ENCODE measurements at places on chromosomes 5 and 9.

DNA sequence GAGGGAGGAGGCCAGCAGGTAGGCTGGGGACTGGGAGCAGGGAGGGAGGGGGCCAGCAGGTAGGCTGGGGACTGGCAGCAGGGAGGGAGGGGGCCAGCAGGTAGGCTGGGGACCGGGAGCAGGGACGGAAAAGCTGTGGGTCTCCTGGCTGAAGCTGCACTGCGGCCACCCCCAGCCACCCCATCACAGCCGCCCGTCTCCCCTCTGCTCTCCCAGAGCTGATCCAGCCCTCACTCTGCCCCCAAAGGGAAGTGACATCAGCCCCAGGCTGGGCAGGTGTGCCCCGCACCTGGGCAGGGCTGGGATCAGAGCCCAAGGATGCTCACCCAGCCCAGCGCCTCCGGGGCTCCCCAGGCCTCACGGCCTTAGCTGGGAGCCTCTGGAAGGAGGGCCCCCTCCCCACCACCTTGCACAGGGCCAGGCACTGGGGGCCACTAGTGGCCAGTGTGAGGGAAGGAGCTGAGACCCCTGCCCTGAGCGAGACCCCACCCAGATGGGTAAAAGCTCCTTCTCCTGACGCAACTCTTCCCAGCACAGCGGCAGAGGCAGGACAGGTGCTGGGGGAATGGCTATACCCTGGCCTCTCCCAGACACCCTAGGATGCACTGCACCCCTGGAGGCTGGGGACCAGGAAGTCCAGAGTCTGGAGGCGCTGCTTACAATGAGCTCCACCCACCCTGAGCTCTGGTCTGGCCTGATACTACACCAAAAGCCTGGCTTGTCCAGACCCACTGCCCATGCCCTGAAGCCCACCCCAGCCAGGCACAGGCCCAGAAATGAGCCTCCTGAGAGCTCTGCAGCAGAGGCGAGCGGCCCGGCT lies 11.6 kb downstream of the AGPAT2 start:
- DNase-seq = no peak

DNA sequence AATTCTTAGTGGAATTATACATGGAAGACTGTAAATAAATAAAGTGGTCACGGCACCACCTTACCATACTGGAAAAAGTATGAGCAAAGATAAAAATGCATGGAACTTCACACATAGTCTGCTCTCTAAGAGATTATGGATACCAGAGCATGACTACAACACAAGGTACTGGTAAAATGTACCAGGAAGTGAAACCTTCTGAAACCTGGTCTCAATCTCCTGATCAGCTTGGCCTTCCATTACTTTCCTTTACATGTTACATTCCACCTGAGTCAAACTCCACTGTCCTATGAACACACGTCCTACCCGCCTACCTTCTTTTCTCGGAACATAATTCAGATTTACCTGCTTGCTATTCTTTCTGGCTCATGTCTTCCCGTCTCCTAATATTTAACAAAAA lies 15.9 kb downstream of the PTAR1 start:
- DNase-seq = no peak

DNA sequence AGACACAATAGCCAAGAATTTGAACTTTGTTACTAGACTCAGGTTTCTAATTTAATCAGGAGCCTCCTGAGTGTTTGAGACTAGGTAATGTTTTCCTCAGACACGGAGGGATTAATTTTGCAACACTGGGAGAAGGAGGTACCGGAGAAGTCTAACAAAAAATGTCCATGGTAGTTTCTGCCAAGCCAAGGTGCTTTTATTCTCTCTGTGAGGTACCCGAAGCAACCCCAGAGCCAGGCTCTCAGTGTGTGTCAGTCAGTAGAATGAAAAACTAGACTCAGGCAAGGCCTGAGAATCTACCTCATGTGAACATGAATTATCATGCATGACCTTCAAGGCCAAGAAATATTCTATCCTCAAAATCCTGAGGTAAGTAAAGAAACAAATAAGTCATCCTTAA lies 980.8 kb upstream of the DMAC1 start:
- DNase-seq = no peak

GRCh38 chr5:11128021-11128420 lies 367.0 kb upstream of the DAP start:
- DNase-seq = no peak

DNA sequence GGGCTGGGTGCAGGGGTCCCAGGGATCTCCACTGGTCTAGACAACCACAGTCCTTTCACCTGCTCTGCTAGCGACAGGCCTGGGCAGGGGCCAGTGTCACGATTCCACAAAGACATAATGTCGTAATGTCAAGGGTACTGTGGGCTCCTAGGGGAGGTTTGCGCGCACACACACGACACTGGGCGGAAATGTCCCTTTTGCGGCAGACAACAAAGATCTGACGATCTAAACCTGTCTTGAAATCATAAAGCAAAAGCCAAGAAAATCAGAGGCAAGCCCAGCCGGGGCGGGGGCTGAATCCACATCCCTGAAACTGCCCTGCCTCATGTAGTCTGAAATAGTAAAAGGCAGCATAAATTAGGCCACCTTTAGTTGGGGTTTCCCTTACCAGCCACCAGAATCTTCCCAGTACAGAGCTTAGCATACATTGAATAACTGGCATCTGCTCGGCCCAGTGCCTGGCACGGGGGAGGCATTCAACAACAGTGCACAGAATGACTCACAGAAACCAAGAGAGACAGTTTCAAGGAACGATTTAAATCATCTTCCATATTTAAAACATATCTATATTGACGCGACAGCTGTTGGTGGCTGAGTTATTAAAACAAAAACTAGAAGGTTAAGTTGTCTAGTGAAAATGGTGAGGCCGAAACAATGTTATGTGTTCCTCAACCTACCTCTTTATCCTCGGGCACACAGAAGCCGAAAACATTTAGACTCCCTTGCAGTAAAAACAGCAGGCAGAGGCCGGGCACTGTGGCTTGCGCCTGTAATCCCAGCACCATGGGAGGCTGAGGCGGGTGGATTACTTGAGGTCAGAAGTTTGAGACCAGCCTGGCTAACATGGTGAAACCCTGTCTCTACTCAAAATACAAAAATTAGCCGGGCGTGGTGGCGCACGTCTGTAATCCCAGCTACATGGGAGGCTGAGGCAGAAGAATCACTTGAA lies 151.0 kb downstream of the MYO10 start:
- no peak for DNase-seq

DNA sequence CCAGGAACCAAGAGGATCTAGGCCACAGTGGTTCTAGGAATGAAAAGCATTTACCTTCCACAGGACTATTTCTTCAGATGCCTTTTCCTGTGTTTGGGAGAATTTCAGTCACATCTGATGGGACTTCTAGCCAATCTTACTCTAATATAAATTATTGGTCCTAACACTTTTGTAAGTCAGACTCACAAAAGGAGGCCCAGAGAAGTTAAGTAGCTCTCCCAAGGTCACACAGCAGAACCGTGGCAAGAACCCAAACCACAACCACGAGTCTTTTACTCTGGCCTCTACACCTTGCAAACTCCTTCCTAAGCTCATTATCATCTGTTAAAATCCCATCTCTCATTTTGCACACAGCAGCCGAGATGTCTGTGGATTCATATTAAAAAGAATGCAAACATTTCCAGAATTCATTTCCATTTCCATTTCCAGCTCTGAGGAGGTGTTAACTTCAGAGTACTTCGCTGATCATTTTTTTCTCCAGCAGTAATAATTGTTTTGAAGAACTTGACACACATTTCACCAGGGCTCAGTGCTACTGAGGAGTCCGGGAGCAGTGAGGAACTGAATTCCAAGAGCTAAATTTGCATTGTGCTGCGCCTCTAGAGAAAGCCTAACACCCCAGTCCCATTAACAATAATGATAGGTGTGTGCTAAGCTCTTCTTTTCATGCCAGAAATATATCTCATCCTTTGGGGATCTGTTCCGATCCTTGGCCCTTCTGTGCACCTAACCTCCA lies 168.1 kb downstream of the SEMA6A start:
- DNase-seq = no peak

GRCh38 chr9:75130621-75131230 lies 42.4 kb downstream of the OSTF1 start:
- DNase-seq = no peak

- DNase-seq = no peak
Observed at GRCh38 chr5:142516732-142517131, 169.2 kb downstream of the FGF1 start.

- no peak for DNase-seq
Observed at GRCh38 chr9:84659313-84659712, 10.2 kb upstream of the NTRK2 start.

- DNase-seq = no peak
Observed at GRCh38 chr5:61180886-61181285, 18.6 kb upstream of the SMIM15 start.

GRCh38 chr5:115549154-115549553 lies 4.6 kb upstream of the FEM1C start:
- no peak for DNase-seq

- DNase-seq = no peak
Observed at GRCh38 chr5:107376546-107377276, 294.0 kb downstream of the EFNA5 start.

GRCh38 chr5:110371725-110372041 lies 354.8 kb downstream of the TMEM232 start:
- DNase-seq = no peak

DNA sequence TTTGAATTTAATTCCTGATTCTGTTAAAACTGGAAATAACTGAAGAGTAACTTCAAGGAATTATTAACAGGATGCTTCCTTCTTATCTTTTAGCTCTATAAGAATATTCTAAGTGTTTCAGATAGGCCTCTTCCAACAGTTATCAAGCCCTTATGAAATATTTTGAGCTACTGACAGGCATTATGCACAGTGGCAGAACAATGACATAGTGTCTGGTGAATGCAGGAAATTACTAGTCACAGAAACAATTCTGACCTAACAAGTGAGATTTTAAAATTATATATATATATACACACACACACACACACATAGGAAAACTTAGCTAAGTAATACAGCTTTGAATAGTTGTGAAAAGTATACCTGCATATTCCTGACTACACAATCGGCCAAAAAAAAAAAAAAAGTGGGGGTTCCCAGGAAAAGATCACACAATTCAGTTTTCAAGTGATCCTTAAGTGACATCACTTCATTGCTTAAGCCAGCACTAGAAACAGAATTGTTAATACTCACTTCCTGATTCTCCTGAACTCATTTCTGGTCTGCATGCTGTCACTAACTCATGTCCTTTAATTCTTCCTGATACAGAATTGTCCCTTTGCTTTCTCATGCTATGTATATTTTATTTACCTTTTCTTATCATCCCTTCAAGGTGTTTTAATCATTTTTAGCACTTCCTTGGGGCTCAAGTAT lies 77.3 kb downstream of the SLC25A46 start:
- no peak for DNase-seq

- DNase-seq = no peak
Observed at GRCh38 chr5:174409971-174410370, 314.4 kb upstream of the MSX2 start.

DNA sequence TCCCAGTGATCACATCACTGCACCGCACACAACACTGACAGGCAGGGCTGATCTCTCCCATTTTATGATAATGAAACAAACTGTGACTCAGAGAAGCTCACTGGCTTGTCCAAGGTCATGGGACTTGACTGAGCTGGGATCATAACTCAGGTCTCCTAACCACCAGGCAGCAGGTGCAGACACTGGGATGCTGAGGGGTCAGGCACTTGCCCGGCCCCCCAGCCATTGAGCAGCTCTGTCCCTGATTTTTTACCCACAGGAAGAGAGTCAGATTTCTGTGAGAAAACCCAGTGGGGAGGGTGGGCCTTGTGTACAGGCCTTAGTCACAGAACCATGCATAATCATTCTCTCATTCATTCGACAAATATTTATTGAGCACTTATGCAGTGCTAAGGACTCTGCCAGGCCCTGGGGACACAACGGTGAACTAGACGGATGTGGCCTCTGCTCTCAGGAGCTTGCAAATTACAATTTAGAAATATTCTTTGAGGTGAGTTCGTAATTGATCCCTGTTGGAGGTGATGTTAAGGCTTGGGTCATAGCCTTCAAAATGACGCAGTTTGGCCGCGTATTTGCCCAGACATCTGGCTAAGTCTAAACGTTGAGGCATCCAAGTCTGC lies 54.5 kb upstream of the TGFBR1 start:
- DNase-seq = no peak

DNA sequence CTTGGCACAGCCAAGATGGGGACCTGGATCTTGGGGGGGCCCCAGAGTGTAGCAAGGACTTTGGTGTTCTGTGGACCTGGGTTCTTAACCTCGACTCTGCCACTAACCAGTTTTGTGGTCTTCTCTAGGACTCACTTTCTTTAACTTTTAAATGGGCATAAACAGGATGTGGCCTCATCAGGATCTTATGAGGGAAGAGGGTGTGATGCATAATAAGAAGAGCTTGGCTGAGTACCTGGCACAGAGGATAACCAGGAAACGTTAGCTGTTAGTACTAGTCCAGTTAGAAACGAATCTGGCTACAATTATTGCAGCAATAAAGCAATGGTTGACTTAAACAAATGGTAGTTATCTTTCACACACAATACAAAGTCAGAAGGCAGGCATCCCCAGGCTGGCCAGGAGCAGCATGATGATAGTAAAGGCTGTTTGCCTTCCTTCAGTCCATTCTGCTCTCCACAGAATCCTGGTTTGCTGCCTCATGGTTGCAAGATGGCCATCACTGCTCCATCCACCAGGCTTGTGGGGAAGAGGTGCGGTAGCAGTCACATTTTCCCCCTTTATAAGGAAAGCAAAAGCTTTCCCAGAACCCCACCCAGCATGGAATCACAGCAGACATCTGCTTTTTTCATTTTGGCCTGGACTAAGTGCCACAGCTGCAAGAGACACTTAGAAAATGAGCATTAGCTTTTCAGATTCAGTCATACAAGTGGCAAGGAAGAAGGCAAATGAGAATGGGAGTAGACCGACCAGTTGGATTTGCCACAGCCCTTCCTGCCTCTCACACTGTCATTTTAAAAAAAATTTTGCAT lies 225.0 kb downstream of the AOPEP start:
- DNase-seq = no peak

GRCh38 chr5:53827211-53827651 lies 266.8 kb downstream of the NDUFS4 start:
- DNase-seq = no peak

- DNase-seq = no peak
Observed at GRCh38 chr5:98935206-98935605, 6.4 kb upstream of the CHD1 start.

GRCh38 chr5:83551821-83552220 lies 80.3 kb downstream of the VCAN start:
- no peak for DNase-seq

DNA sequence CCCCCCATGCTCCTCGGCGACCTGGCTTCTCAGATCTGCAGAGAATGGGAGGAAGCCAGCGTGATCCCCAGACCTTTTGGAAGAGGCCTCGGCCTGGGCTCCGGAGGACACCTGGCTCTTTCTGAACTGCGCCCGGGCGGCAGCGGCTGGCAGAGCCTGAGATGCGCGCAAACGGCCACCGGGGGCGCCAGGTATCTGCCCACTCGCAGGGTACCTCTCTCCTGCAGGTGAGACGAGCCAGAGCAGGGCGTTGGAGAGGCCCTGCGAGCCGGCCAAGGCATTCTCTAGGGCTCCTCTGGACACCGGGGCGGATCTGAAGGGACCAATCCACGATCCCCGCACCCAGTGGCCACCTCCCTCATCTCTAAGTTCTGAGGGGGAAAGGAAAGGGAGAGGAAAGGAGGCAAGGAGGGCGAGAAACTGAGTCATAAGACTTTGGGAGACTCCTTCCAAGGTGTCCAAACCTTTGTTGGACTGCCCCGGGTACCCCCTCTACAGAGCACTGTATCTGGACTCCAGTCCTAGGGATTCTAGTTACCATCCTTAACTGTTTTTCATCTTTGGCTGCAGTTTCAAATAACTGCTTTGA lies 55.0 kb upstream of the SLC46A2 start:
- DNase-seq = no peak

Data from neuronal stem cell (in vitro differentiated cells).